Fibroblast of lung (primary cell): ENCODE measurements at places on chromosomes 13 and 19. TPM values are rescaled to one million over a fixed set of nuclear protein-coding genes. Genes with fewer than 3 reads are reported as not detected.

DNA sequence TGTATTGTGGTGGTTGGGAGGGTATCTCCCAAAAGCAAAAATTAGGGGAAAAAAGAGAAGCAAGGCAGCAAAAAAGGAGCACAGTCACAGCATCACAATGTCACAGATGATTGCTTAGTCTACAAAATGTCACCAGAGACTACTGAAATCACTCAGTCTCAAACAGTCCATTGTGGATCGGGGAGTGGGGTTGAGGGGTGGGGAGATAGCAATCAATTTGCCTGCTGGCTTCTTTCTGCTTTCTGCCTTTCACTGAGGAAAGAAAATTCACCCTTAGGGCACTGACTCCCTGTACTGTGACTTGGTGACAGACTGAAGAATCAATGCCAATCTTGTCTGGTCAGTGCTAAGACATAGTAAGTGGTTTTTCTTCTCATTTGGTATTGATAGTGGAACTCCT, 2127.1 kb upstream of the PCDH20 start:
- DNase-seq, result no peak

- no peak for DNase-seq
These were observed 626 bp upstream of the ATP5F1D start for GRCh38 chr19:1240925-1241324.

Gene OR10H3
- total RNA-seq, result not detected in 2 replicates

DNA sequence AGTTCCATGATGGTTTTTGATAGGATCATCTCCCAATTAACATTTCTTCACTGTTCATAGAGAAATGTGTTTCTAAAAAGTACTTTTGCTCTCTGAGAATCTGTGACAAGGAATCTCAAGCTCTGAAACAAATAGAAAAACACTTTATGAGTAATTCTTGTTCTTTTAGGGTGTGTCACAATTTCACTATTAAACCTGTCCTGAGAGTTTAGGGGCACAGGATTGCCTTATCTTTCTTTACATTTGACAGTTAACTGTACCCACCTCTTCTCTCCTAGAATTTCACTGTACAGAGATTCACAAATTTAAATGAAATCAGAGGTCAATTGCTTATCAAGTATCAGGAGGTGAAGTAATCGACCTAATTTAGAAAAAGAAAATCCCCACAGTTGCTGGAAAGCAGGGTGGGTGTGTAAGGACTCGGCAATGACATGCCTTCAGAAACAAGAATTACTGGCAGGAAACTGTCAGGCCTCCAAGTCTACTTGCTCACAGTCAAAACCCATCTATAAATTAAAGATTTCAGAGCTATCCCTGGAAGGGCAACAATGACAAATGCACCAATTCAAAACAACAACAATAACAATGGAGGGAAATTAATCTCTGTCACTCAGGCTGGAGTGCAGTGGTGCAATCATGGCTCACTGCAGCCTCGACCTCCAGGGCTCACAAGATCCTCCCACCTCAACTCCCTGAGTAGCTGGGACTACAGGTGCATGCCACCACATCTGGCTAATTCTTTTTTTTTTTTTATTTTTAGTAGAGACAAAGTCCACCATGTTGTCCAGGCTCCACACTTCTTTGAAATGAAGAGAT, 250.2 kb downstream of the ABCC4 start:
- no peak for DNase-seq

DNA sequence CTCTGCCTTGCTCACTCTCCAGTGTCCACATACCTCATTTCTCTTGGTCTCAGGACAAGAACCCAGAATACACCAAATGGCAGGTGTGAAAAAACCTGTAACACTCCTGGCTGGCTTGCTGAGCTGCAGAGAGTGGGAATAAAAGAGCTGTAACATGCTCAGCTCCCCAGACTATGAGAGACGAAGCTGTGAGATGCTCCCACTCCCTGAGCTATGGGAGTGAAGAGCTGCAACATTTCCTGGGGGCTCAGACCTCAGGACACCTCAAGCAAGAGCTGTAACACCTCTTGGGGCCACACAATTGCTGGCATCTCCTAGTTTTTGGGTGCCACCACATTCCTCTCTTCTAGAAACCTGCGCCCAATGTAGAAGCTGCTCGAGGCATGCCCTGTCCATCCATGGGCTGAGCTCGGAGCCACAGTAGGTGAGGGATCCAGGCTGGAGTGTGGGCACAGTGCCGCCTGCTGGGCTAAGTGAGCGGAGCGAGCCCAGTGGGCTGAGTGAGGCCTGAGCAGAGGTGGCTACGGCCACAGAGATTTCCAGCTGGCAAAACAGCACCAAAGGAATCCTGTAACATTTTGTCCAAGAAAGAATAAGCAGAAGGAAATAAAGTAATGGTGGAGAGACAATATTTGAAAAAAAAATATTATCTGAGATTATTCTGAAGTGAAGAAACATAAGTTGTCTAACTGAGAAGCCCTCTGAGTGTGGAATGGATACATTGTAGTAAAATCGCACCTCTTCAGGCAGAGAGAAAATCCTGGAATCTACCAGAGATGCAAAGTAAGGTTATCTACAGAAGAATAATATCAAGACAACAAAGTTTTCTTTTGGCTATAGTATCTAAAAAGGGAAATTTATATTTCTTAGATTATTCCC, 186.2 kb upstream of the PCDH9 start:
- DNase-seq, result peak; percentile 9

Gene KCNRG
- total RNA-seq, result 7.4 and 7.7 TPM in 2 replicates

DNA sequence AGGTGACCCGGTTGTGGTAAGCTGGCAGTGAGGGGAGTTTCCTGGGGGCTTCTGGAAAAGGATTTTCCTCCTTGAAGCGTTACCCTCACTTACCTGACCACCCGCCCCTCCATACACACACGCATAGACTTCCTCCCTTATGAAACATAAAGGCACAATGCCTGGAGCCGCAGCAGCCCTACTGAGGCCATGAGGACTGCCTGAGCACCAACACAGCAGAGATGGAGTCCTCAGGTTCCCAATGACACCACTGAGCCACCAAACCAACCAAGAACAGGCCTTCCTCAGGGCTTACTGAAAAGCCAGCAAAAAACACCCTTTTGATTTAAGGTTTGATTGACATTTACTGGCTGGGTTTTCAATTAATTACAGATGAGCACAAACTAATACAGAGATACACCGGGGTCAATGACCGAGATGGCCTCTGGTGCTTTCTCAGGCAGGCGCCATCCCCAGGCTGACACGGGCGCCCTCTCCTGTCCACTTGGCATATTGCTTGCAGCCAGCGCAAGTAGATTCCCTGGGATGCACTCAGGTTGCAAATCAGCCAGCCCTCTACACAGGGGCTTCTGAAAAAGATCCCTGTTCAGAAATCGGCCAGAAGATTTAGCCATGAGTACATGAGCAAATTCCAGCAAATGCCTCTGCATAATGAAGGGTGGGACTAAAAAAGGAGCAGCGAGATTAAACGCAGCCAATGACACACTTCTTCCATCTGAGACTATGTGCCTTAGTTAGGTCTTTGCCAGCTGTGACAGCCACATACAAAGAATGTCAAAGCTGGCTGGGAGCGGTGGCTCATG, 14.8 kb downstream of the OPA3 start:
- peak; percentile 19 for DNase-seq

Gene EFNA2
- 0.17 TPM in 1 of 2 replicates, not detected in the other for total RNA-seq

DNA sequence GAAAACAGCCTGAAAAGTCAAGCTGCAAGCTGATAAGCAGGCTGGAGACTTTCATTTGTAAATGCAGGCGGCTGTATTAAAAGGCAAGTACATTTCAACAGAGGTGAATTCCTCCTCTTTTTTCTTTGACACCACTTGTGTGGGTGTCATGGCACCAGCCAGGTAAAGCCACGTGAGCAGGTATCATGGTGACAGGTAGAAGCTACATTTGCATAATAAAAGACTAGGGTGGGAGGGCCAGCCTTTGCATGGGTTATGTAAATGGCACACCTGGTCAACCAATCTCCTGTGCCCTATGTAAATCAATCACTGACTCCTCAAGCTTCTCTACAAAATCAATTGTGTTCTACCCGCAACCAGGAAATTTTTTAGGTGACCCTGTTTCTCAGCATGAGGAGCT, 68.2 kb downstream of the ZNF100 start:
- DNase-seq, result no peak

- DNase-seq, result no peak
These were observed 35.5 kb downstream of the DHRS12 start for GRCh38 chr13:51768378-51768921.

GRCh38 chr19:51010066-51010795, 8.8 kb upstream of the KLK8 start:
- no peak for DNase-seq

Gene FLT1
- 0.77 and 1.3 TPM in 2 replicates for total RNA-seq

- no peak for DNase-seq
These were observed 224.7 kb upstream of the UBL3 start for GRCh38 chr13:30074955-30075614.
